CD4-positive, CD25-positive, alpha-beta regulatory T cell (primary cell): ENCODE measurements at places on chromosomes 5 and 9.
A peak's percentile ranks its signal among the peaks of the same experiment; 100 is the strongest.

DNA sequence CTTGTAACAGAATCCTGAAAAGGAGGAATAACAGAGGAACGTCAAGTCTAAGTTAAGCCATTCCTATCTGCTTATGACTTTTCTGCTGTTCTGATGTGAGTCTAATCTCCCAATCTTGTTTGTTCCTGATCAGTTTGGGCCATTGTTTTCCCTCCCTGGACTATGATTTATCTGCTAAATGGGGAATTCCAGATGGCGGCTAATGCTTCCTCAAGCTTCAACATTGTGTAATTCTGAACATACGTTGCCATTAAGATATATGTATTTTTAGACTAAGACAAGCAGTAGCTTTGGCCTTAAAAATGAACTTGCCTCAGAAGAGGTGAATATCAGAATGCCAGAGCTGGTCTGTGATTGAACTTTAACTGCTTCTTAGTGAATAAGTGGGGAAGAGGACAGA, 142.7 kb downstream of the PRKACG start:
- DNase-seq: no peak
- H3K4me3 ChIP-seq: no peak overlapping the region
- no peaks in the 10 kb centered on the region for H3K36me3 ChIP-seq

- no peaks in the 10 kb centered on the region for H3K27me3 ChIP-seq
- H3K4me1 ChIP-seq: peaks cover 20% of the 10 kb centered on the region
- H3K27ac ChIP-seq: no peak overlapping the region
- no peaks in the 10 kb centered on the region for H3K36me3 ChIP-seq
- H3K4me3 ChIP-seq: no peak overlapping the region
Measured at GRCh38 chr5:142221091-142221860, 103.5 kb downstream of the SPRY4 start.

DNA sequence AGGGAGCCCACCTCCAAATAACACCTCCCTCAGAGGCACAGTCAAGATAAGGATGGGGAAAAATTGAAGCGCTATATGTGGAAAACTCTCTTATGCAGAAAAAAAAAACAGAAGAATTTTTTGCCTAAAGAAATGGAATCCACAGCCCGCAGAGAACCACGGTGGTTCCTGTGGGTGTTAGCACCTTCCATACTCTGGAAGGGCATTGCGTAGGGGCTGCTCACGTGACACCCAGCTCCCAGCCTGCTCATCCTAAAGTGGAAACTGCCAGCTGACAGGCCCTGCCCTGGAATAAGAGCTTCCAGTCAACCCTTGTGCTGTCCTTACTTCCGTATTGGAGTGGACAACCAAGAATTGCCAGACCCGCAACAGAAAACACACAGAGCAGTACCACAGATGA, 142.5 kb downstream of the FSTL4 start:
- H3K36me3 ChIP-seq: no peaks in the 10 kb centered on the region
- DNase-seq: no peak
- H3K4me1 ChIP-seq: no peaks in the 10 kb centered on the region

- H3K4me1 ChIP-seq: peaks cover 6% of the 10 kb centered on the region
- no peaks in the 10 kb centered on the region for H3K36me3 ChIP-seq
- H3K4me3 ChIP-seq: peak overlapping the region; percentile 26
- no peak for DNase-seq
- H3K27me3 ChIP-seq: no peaks in the 10 kb centered on the region
Measured at GRCh38 chr5:10607666-10608073, 43.8 kb downstream of the ANKRD33B start.

DNA sequence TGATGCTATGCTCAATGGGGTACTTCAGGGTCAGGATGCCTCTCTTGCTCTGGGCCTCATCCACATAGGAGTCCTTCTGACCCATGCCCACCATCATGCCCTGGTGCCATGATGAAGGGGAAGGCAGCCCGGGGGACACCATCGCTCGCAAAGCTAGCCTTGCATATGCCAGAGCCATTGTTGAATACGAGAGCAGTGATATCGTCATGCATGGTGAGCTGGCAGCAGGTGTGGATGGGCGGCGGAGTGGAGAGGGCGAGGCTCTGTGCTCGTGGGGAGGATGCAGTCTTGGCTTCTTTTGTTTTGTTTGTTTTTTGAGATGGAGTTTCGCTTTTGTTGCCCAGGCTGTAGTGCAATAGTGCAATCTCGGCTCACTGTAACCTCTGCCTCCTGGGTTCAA, 17.2 kb upstream of the SPZ1 start:
- H3K4me1 ChIP-seq: no peaks in the 10 kb centered on the region
- no peaks in the 10 kb centered on the region for H3K36me3 ChIP-seq
- no peak overlapping the region for H3K27ac ChIP-seq
- no peak for DNase-seq
- H3K4me3 ChIP-seq: no peak overlapping the region

- H3K27ac ChIP-seq: no peak overlapping the region
- H3K4me3 ChIP-seq: no peak overlapping the region
- no peak for DNase-seq
- H3K4me1 ChIP-seq: no peaks in the 10 kb centered on the region
Measured at GRCh38 chr5:66273121-66273520, 129.0 kb downstream of the SREK1 start.

DNA sequence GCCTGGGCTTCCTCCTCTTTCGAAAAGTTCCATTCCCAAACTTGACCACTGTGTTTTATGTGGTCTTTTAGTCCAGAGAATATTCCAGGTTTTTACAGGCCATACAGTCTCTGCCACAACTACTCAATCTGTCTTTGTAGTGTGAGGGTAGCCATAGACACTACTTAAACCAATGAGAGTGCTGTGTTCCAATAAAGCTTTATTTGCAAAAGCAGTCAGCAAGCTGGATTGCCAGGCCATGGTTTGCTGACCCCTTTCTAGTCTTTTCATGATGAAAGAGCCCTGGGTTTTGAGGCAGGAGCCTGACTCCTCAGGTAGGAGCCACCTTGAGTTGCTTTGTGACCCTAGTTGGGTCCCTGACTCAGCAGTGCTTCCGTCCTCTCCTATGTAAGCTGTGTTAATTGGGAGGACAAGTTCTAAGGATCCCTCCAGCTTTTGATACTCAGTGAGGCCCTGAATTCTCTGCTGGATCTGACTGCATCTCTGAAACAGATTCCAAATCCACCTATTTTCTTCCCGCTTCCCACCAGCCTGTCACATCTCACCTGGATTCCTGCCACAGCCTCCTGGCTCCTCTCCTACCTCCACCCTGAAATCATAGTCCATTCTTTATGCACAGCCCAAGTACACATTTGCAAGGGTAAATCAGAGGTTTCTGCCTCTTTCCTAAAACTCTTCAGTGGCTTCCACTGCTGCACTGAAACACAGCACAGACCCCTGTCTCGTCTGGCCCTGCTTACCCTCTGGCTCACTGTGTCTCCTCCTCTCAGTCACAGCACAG, 13.5 kb downstream of the GALNT10 start:
- H3K4me3 ChIP-seq: no peak overlapping the region
- no peak for DNase-seq
- peaks cover 19% of the 10 kb centered on the region for H3K4me1 ChIP-seq
- H3K36me3 ChIP-seq: peaks cover 15% of the 10 kb centered on the region

DNA sequence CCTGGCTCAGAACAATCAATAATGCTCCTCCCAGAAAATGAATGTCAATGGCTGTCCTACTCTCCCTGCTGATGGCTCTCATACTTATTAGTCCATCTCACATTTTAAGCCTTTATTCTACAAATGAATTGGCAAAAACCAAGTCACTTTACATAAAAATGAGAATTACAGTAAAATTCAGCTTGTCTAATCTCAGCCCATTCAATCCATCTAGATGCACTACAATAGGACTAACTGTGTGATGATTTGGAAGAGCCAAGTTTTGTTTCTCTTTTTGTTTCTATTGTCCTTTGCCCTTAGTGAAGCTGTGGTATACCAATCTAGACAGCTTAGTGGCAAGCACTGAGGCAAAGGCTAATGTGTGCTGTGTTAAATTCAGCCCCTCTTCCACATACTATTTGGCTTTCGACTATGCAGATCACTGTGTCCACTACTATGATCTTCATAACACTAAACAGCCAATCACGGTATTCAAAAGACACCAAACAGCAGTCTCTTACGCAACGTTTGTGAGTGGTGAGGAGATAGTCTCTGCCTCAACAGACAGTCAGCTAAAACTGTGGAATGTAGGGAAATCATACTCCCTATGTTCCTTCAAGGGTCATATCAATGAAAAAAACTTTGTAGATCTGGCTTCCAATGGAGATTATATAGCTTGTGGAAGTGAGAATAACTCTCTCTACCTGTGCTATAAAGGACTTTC, 140.8 kb upstream of the ZNF462 start:
- no peak overlapping the region for H3K4me3 ChIP-seq
- no peak for DNase-seq

GRCh38 chr5:117434254-117434653, 859.6 kb upstream of the SEMA6A start:
- H3K27me3 ChIP-seq: no peaks in the 10 kb centered on the region
- no peaks in the 10 kb centered on the region for H3K4me1 ChIP-seq
- no peaks in the 10 kb centered on the region for H3K36me3 ChIP-seq
- H3K27ac ChIP-seq: no peak overlapping the region
- no peak overlapping the region for H3K4me3 ChIP-seq

- DNase-seq: no peak
- no peaks in the 10 kb centered on the region for H3K36me3 ChIP-seq
- no peak overlapping the region for H3K4me3 ChIP-seq
- H3K4me1 ChIP-seq: no peaks in the 10 kb centered on the region
- no peak overlapping the region for H3K27ac ChIP-seq
Measured at GRCh38 chr5:163033656-163034055, 403.7 kb upstream of the CCNG1 start.

DNA sequence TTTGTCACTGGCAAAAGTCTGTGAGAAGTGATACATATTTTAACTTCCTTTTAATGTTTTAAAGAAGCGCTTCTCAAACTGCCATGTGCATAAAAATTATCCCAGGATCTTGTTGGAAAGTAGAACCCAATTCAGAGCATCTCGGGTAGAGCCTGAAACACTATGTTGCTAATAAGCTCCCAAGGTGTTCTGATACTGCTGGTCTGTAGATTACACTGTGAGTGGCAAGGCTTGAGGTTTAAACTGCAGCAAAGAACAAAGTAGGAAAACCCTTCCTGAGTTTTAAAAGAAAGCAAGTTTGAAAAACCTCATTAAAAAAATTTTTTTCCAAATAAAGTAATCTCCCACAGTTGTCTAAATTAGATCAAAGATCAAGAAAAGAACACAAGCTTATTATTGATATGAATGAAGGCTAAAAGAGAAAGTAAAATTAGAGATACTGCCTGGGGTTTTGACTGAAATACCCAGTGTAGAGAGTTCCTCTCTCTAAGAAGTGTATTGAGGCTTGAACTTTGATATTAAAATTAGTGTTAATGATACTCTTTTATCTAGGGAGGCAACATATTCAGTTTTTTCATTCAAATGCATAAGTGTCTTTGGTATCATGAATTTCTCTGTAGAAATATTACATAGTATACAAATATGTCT, 19.8 kb upstream of the JAK2 start:
- no peak overlapping the region for H3K27ac ChIP-seq
- H3K36me3 ChIP-seq: no peaks in the 10 kb centered on the region
- no peaks in the 10 kb centered on the region for H3K27me3 ChIP-seq
- H3K4me1 ChIP-seq: no peaks in the 10 kb centered on the region
- no peak for DNase-seq

GRCh38 chr5:122981846-122982245, 54.7 kb downstream of the PPIC start:
- DNase-seq: no peak
- H3K27me3 ChIP-seq: no peaks in the 10 kb centered on the region
- no peaks in the 10 kb centered on the region for H3K4me1 ChIP-seq
- no peaks in the 10 kb centered on the region for H3K36me3 ChIP-seq
- H3K27ac ChIP-seq: no peak overlapping the region
- H3K4me3 ChIP-seq: no peak overlapping the region

GRCh38 chr9:21510806-21511205, 28.7 kb upstream of the IFNE start:
- no peak overlapping the region for H3K27ac ChIP-seq
- H3K4me3 ChIP-seq: no peak overlapping the region
- H3K4me1 ChIP-seq: peaks cover 3% of the 10 kb centered on the region
- no peaks in the 10 kb centered on the region for H3K36me3 ChIP-seq
- H3K27me3 ChIP-seq: peaks cover 3% of the 10 kb centered on the region

DNA sequence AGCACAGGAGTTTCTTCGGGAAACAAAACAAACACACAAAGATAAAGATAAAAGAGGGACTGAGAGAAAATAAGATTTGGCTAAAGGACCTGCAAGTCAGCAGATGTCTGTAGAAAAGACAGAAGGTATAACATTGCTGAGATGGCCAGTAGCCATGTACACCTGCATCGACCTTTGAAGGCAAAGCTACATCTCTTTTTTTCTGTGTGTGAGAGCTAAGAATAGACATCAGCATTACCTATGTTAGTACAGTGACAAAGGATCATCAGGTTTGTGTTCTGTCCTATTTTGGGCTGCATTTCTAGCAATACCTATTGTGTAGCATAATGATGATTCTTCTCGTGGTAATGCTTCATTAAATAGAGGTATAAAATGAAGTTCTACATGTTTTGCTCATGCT, 64.9 kb downstream of the KDM4C start:
- H3K36me3 ChIP-seq: peaks cover 7% of the 10 kb centered on the region
- no peak overlapping the region for H3K27ac ChIP-seq
- no peak overlapping the region for H3K4me3 ChIP-seq

GRCh38 chr9:134293611-134294152, 32.6 kb upstream of the RXRA start:
- no peaks in the 10 kb centered on the region for H3K36me3 ChIP-seq
- H3K27me3 ChIP-seq: no peaks in the 10 kb centered on the region
- H3K27ac ChIP-seq: no peak overlapping the region
- no peak overlapping the region for H3K4me3 ChIP-seq
- no peak for DNase-seq
- H3K4me1 ChIP-seq: no peaks in the 10 kb centered on the region

GRCh38 chr5:122259995-122260394, 52.0 kb upstream of the SNCAIP start:
- H3K27me3 ChIP-seq: no peaks in the 10 kb centered on the region
- H3K36me3 ChIP-seq: no peaks in the 10 kb centered on the region
- no peak overlapping the region for H3K27ac ChIP-seq

DNA sequence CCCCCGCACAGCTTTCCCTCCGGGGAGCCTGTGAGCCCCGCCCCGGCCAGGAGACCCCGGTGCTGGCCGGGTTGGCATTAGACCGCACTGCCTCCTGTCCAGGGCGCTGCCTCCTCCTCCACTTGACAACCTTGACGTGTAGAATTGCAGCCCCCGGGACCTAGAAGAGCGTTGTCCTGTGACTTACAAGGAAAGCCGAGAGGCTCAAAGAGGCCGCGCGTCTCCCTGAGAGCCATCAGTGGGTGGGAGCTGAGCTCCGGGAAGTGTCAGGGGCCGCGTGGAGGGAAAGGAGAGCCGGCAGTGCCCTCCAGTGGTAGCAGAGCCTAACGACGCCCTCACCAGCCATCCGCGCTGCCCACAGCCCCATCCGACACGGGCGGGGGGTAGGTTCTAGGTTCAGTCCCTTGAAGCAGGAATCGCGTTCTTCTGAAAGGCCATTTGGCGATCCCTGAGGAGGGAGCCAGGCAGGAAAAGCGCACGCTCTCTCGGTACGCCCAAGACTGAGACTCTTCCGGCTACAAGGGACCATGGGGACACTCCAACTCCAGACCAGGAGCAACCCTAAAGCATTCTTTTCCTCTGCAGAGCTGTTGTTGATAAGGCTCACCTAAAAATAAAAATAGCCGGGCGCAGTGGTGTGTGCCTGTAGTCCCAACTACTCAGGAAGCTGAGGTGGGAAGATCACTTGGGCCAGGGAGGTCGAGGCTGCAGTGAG, 40.6 kb upstream of the SAP30L start:
- peaks cover 10% of the 10 kb centered on the region for H3K36me3 ChIP-seq
- no peaks in the 10 kb centered on the region for H3K27me3 ChIP-seq
- H3K4me3 ChIP-seq: no peak overlapping the region
- DNase-seq: peak; percentile 69
